Hematopoietic multipotent progenitor cell treated with erythropoietin and hydrocortisone succinate and interleukin-3 and kit ligand, for 4 days (in vitro differentiated cells): ENCODE measurements at places on chromosomes 3 and 15.

GRCh38 chr3:141530415-141530768 lies 43.6 kb downstream of the RASA2 start:
- DNase-seq: peak; percentile 30

DNA sequence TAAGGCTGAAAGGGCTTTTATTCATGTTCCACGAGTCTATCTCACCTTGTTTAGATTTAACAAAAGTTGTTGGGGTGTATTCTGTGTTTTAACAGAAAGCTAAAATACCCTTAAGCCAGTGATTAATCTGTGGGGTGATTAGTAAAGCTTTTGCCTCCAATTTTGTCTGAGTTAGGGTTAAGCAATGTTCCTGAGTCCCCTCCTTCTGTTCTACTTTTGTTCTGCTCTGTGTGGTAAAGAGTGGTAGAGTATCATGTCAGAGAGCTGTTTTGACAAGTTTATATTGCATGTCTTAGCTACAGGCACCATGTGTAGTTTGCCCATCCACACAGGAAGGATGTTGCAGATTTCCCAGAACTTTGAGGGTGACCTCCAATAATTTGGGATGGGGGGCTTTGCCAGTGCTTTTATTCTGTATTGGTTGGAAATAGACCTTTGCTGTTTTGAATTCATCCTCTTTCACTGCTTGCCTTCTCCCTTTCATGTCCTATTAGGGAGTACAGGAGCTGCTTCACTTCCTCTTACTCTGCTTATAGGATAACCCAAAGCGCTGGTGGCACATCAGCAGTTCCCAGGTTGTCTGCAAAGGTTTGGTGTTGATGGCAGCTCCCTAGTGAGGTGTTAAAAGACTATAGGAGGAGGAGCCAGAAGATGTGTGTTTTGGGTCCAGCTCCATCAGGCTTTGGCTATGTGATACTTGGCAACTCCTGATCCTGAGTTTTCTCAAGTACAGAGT lies 7.4 kb downstream of the PDE8A start:
- no peak for DNase-seq

GRCh38 chr15:90924375-90924774 lies 8.0 kb downstream of the HDDC3 start:
- DNase-seq: no peak

DNA sequence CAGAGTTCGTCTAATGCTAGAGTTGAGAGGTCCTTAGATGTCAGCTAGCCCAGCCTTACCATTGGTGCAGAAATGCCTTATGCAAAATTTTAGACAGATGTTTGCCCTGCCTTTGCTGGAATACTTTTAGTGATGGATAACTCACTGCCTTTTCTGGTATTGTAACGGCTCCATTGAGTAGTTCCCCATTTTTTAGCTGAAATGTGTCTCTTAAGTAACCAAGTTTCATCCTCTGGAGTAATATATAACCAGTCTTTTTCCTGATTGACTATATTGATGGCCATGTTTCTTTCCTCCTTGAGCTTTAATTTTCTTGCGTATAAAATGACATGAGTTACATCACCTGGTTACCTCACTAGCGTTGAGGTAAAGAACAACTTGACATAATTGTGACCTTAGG lies 45.0 kb downstream of the SNRK start:
- no peak for DNase-seq

- DNase-seq: no peak
Observed at GRCh38 chr3:44050867-44051266, 190.8 kb upstream of the TOPAZ1 start.

- DNase-seq: no peak
Observed at GRCh38 chr3:159879146-159879545, 109.5 kb upstream of the IL12A start.

DNA sequence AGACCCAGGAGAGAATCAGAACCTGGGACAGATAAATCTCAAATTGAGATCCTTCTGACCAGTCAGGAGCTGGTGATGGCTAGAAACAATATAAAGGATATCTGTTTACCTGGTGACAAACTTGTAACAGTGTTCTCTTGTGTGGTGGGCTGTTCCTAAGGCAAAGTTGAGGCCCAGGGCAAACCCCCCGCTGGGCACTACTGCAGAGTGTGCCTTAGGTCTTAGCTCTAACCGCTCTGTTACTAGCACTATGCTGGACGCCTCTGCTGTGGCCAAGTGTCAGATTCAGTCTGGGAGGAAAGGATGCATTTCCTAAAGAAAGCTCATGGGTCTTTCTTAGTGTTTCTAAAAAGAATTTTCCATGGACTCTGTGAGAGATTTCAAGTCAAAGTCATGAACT lies 146.5 kb upstream of the MEIS2 start:
- DNase-seq: no peak

GRCh38 chr3:157581371-157581770 lies 78.2 kb upstream of the VEPH1 start:
- DNase-seq: no peak

- no peak for DNase-seq
Observed at GRCh38 chr15:55532944-55533343, 24.9 kb upstream of the DNAAF4 start.

- peak; percentile 81 for DNase-seq
Observed at GRCh38 chr15:43268111-43269105, 1.7 kb upstream of the TGM5 start.

DNA sequence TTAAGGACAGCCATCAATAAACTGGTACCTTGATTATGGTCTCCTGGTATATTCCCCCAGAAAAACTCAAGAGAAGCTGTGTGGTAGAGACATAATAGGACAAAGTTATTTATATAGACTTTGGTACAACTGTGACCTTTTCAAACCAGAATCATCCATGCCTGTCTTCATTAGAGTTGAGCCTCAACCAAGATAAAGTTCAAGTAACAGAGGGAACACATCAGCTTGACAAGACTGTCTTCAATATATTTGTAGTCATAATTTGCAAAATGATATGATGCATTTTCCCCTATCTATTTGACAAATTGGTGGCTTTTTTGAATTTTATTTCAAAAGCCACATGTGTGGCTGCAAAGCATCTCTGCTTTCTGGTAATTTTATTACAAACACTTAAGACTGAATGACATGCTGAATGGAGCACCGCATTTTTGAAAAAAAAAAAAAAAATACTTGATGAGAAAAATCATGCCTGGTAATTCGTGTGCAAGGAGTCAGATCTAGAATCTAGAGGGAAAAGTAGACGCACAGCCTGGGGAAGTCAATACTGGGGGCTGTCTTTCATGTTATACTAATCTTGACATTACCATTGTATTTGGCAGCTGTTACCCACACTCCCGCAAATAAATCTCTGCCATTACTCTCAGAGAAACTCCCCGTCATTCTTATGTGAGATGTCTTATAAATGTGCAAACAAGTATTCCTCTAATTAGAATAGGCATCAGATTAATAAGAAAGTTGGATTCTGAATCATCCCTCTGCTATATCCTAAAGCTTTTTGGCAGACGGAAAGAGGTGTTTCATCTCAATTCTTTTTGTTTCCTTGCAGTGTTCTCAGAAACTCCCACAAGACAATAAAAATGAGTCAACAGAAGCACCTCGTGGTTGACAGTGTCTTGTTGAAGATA lies 554.8 kb upstream of the CBLB start:
- no peak for DNase-seq

GRCh38 chr3:18438586-18438985 lies 13.4 kb upstream of the SATB1 start:
- DNase-seq: no peak

- DNase-seq: no peak
Observed at GRCh38 chr15:78321041-78321570, 19.0 kb upstream of the CRABP1 start.

DNA sequence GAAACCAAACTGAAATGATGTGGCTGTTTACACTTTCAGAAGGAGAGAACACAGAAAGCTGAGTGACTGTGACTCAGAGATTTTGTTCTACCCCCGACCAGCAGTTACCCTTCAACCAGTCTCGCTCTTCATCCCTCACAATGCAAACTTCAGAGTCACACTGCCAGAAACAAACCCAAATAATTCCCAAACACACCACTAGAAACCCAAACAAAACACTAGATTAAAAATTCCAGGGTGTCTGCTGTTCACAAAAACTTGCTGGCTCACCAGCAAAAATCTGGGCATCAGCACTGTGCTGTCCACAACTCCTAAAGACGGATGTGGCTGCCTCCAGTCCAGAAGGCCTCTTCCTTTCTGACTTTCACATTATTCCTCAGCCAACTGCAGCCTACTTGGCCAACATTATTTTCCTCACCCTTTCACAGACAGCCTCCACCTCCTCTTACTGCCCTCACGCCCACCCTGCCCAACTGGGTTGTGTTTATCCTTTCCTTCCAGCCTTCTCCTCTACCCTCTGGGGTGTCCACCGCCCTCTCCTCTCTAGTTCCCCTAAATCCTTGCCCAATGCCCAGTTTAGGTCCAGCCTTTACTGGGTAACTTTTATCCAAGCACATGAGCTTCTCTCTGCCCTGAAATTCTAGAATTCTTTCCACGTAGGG lies 71.4 kb downstream of the MECOM start:
- no peak for DNase-seq

DNA sequence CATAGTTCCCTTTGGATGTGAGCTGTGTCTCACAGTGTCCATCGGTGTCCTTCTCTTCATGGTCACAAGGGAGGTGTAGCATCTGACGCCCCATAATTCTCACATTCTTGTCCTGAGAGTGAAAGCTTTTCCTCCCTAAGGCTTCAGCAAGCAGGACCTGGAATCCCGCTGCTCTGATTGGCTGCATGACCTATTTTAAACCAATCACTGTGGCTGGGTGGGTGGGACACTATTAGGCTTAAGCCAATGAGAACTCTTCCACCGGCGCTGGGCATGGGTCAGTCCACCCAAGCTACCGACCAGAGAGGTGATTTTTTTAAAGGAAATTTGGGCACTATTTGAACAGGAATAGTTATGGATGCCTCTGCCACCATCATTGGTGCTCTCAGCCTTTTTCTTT lies 385.9 kb downstream of the MFSD1 start:
- no peak for DNase-seq

GRCh38 chr3:193010191-193010590 lies 92.5 kb upstream of the MB21D2 start:
- no peak for DNase-seq

DNA sequence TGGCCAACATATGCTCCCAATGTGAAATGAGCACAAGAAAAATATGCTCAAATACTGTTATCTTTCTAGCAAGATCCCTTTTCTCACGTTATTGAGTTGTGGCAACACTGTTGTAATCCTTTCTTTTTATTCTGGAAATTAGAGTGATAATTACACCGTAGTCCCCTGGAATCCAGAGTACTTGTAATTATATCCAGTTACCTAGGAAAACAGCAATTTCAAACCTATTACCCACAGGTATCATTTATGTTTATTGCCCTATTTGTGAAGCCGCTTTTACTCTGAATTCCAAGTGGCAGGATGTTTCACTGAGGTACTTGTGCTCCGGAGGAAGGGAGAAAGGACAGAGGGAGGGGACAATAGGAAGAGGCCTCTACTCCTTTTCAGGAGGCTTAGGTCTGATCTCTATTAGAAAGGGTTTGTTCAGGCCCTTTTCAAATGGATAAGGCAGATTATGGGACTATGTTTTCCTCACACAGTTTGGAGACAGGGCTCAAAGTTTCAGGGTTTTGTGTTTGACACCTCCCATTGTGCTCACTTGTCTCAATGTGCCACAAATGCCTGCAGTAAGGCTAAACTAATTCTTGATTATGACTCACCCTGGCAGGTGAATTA lies 646.6 kb downstream of the TUSC7 start:
- DNase-seq: no peak

DNA sequence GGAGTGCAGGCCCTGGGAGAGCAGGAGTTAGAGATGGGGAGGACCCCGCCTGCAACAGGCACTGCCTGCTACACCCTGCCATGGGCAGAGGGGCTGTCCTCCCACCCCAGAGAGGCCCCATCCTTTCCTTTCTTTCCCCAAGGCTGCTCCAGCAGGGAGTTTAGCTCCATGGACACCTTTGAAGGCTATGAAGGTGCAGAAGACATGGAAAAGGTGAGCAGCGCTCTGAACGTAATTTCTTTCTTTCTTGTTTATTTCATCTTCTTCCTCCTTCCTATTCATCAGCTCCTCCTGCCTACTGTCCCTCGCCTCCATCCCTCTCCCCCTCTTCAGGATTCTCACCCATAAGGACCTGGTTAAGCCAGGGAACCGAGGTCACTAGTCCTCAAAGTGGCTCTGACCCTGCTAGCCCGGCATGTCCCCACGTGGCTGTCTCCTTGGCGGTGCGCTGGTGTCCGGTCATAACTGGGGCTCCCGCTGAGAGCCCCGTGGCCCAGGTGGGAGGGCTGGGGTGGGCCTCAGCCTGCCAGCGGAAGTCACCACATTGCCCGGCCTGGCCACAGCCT lies 16.0 kb upstream of the ADIPOQ start:
- peak; percentile 19 for DNase-seq

DNA sequence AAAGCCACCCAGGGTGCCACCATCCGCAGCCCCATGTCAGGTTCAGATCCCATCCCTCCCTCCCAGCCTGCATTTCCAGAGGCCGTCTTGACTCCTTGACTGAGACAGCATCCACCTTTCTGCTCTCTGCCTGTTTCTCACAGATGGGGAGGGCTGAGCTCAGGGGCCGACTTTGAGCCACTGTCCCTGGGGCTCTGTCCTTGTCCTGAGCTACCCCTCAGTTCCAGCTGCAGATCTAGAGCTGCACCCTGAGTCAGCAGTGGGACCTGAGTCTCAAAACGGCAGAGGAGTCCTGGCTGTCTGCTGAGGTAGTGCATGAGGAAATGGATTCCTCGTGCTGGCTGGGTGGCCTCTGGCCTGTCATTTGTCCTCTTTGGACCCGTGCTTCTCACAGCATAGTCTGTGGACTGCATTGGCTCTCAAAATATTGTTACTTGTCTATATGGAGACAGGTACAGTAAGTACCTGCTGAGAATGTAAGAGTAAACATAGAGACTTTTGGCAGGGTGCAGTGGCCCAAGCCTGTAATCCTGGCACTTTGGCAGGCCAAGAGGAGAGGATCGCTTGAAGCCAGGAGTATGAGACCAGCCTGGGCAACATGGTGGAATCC lies 22.3 kb downstream of the RPLP1 start:
- no peak for DNase-seq

DNA sequence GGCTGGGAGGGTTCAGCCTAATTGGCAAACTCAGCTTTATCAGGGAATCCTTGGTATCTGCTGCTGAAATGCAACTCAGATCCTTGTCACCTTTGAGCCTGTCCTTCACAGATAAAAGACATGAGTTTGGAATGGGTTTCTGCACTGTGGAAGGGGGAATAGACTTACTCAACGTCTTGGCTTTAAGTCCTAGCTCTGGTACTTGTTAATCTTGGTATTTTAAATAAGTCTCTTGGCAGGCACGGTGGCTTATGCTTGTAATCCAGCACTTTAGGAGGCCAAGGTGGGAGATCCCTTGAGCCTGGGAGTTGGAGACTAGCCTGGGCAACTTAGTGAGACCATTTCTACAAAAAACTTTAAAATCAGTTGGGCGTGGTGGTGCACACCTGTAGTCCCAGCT lies 55.1 kb upstream of the ATOSA start:
- peak; percentile 24 for DNase-seq
